AML-193 (cell line): ENCODE measurements at places on chromosomes 6 and 20.

GRCh38 chr20:13822459-13822858 lies 37.6 kb downstream of the NDUFAF5 start:
- no peak for DNase-seq

- DNase-seq, result no peak
Measured at GRCh38 chr20:61531553-61532345, 279.7 kb downstream of the CDH4 start.

- peak; percentile 27 for DNase-seq
Measured at GRCh38 chr6:155248008-155249001, 15.5 kb upstream of the CLDN20 start.

DNA sequence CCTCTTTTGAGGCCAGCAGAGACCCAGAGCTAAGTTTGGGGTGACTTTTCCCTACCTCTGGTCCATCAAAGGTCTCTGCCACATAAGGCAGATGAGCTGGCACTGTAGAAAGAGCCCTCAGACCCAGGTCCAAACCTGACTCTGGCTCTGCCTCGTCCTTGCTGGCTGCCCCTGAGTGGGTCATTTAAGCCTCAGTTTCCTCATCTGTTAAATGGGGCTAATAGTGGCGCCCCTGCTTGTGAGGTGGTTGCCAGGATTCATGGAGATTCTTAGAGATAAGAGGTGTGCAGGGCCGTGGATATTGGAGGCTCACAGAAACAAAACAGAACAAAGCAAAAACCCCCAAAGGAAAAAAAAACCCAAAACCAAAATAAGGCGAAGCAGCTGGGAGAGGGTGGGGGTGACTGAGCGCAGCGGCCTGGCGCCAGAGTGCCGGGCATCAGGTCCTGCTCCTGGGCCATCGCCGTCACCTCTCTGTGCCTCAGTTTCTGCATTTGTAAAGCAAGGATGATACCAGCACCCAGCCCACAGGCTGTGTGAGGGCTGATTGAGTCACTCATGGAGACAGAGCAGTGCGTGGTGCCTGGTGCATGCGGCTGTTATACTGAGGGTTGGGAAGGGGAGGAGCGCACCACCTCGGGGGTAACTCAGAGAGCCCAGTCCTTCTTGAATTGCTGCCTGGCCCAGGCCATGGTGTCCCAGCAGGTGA lies 133.8 kb upstream of the PTPN1 start:
- DNase-seq, result no peak

DNA sequence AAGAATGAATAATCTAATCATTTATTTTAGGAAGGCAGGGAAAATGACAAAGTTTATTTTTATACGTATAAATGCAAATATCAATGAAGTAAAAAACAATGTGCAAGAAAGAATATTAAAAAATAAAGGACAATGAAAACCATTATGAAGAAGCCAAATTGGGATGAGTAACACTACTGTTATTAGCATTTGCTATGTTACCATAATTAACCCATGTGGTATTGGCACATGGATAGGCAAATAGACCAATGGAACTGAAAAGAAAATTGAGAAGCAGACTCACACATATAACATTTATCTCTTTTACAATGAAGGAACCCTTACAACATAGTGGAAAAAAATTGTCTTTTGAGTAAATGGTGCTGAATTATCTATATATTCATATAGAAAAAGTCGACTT lies 214.6 kb downstream of the CLVS2 start:
- DNase-seq, result no peak

DNA sequence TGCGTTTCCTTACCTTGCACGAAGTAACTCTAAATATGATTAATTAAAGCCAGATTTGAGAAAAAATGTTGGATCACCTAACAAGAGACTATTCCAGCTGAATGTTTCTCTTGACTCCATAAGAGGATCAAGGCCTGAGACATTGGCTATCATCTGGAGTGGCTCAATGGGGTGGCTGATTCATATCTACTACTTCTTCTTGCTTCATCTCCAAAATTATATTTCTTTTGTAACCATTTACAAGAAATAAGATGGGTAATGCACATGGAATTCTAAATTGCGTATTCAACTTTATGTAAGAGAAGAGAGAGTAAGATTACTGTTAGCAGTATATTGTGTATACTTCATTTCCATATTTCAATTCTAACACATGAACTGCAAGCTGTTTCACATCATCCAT lies 819.0 kb upstream of the EYS start:
- DNase-seq, result no peak

GRCh38 chr6:3176562-3177355 lies 19.4 kb upstream of the TUBB2A start:
- peak; percentile 25 for DNase-seq

- DNase-seq, result no peak
Measured at GRCh38 chr6:70119218-70119835, 183.6 kb downstream of the COL9A1 start.

DNA sequence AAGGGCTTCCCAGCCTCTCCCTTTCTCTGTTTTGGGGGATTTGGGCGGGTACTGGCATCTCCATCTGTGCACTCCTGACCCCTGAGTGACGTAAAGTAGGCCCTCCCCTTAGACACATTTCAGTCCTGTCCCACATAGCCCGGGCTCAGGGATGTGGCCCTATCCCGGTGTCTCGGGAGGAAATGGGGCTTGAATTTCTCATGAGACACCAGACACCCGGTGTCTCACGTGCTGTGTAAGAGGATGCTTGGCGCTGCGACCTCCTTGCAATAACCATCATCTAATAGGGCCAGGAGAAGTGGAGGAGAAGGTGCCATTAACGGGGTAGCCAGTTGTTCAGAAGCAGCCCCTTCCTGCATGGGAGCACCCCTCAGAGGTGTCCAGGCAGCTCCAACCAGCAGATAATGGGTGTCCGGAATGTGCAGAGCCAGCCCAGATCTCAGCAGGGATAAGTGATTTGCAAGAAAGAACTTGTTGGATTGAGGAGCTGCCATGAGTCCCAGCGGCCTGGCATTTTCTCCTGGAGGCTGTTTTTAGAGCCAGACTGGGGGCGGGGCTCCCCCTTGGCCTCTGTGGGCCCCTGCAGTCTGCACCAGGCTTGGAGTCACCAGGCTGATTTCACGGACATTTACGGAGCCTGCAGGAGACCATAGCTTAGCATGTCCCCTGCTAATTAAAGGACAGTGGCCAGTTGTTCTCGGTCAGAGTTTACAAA lies 372.0 kb downstream of the PREX1 start:
- no peak for DNase-seq

DNA sequence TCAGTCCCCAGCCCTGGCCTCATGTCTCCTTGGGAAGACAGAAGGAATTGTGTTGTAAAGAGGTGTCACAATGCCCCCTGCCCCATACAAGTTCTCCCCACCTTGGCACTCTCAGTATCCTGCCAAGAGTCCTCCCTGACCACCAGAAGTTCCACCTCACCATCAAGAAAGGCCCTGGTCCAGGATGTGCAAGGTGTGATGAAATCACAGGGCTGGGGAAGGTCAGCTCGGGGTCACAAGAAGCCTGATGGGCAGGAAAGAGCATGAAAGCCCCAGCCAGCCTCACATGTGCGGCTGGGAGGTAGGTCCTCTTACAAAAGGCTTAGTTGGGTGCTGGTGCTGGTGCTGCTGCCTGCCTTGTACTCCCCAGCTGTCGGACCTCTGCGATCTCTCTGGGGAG lies 12.9 kb upstream of the C6orf132 start:
- DNase-seq, result peak; percentile 10

DNA sequence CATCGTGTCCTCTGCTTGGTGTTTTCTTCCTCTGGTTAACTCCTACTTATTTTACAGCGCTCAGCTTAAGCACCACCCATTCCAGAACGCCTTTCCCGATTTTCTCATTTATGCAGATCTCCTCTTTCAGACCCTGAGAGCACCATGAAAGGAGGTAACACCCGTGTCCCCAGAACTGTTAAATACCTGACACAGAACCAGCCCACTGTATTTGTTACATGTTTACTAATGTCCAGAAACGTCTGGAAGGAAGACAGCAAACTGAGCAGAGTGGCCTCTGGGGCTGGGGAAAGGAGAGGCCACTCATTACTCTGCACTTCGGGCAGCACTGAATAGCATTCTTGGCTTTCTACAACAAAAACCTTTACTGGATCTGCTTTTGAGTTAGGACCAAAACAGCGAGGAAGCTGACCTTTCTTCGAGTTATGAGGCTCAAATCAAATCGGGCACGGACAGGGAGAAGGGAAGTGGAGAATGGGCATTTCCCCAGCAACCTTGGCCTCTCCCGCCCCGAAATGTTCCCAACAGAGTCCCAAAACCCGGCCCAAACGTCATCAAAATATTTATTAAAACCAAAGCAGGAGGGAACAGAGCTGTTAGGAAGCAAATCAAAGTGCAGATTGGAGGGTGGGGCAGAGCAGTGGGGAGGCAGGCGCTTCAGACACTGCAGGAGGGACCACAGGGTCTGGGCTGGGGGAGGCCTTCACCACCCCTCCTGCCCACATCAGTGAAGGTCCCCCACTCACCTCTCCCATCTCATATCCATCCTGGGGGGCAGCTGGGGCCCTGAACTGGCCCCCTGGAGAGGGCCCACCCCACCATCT lies 1.1 kb upstream of the NECAB3 start:
- DNase-seq, result no peak

GRCh38 chr20:56005389-56005715 lies at the start of gene CBLN4:
Gene CBLN4, minus strand, starts transcription at chr20:56005519. Its CDS starts 1,348 bp downstream, at chr20:56004171.
- no peak for DNase-seq

- no peak for DNase-seq
Measured at GRCh38 chr20:23928788-23929187, 49.2 kb upstream of the CST5 start.

GRCh38 chr20:62905536-62906117 lies 20.7 kb downstream of the DIDO1 start:
- DNase-seq, result no peak

DNA sequence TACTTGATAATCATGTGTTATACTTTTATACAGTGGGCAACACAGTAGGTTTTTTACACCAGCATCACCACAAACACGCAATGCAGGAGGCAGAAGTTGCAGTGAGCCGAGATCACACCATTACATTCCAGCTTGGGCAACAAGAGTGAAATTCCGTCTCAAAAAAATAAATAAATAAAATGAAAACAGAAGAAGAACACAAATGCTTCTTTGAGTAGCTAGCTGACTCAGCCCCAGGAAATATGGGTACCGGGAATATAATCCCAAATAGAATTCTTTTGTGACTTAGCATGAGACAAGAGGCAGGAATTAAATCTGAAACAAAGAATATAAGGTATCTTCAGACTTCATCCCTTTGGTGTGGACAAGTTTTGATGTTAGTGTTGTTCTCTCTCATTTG lies 164.2 kb upstream of the ATXN1 start:
- DNase-seq, result no peak

DNA sequence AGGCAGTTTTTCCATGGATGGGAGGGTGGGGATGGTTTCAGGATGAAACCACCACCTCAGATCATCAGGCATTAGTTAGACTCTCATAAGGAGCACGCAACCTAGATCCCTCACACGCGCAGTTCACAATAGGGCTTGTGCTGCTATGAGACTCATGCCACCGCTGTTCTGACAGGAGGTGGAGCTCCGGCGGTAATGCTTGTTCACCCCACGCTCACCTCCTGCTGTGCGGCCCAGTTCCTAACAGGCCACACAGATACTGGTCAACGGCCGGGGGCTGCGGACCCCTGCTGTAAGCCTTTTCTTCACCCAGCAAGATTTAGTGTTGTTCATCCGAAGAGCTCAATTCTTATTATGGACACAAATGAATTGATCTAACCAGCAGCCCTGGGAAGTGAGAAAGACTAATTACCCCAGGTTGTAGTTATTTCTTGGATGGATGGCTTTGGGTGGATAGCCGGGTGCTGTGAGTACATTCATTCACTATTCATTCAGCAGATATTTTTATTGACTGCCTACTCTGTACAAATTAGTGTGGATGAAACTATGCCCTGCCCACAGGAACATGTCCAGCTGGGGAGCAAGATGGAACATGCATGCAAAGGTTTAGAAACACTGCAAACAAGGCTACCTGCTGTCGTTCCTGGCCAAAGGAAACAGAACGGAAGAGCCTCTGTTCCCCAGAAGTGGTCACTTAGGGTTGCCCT lies 57.2 kb downstream of the RIOK1 start:
- no peak for DNase-seq

GRCh38 chr6:138401960-138402837 lies 1.8 kb upstream of the HEBP2 start:
- DNase-seq, result no peak

DNA sequence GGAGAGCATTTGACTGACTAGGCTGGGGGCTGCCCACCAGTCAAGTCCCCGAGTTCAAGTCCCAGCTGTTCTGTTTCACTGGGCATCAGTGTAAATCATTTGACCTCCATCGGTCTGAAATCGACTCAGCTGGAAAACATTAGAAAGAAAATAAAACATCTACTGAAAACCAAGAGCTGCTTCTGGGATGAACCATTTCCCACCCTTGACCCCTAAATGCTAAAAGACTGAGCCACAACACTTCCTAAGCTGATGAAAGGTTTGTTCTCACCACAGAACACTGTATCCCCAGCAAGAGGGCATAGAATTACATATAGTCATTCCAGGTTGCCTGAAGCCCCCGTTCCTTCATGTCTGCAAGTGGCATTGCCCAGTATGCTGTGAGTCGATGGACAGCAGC lies 237.0 kb upstream of the TAB2 start:
- DNase-seq, result no peak

DNA sequence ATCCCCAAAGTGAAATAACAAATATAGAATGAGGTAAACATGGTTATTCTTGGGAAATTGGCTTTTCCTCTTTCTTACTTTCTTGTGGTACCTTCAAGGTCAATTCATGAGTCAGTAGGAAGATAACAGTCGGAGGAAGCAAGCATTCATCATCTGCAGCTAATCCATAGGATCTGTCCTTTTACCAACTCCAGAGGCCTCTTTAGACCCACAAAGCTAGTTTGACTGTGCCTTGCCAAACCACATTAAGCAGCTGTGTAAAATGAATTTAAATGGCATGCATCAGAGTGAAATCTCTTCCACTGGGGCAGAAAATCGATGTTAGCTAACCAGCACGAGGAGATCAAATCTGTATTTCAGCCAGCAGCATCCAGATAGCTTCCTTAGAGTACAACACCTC lies 171.3 kb downstream of the TMEM242 start:
- DNase-seq, result no peak

DNA sequence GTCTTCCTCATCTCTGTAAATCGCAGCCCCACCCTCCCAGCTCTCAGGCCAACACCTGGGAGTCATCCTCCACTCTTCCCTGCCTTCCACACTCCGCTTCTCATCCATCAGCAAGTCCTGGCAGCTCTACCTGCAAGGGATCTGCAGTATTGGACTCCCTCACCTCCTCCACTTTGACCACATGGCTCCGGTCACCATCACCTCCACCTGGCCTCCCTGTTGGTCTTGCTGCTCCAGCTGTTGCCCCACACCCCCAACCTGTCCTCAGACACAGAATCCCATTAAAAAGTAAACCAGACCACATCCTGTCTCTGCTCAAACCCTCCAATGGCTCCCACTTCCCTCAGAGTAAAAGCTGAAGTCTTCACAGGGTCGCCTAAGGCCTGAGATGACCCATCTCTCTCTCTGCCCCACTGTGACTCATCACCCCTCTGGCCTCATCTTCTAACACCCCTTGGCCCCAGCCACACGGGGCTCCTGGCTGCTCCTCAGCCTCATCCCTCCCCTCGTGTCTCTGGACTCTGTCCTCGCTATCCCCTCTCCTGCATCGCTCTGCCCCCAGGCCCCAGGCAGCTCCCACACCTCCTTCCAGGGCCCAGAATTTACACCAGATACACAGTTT lies 185.1 kb upstream of the SULF2 start:
- DNase-seq, result no peak

- DNase-seq, result no peak
Measured at GRCh38 chr20:39897058-39897457, 792.0 kb downstream of the MAFB start.

GRCh38 chr6:84422380-84422968 lies 195.0 kb upstream of the CEP162 start:
- peak; percentile 13 for DNase-seq

GRCh38 chr20:62967628-62968351 lies 15.3 kb downstream of the SLC17A9 start:
- DNase-seq, result no peak
